ENCODE measurements at places on chromosomes 5 and 9.

DNA sequence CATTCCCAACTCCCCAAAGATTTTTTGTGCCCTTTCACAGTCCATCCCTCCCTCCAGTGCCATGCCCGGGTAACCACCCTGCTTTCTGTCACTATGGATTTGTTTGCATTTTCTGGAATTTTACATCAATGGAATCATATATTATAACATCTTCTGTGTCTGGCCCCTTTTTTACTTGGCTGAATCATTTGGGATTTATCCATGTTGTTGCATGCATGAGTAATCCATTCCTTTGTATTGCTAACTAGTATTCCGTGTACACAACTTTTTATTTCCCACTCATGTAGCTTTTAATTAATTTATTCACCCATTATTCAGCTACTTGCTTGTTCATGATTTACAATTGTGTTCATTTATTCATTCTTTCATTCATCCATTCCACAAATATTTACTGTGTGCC lies 94.1 kb downstream of the FGF18 start:
- H3K4me1 ChIP-seq, result no peaks in the 10 kb centered on the region
- H3K4me3 ChIP-seq, result no peak overlapping the region
- no peak overlapping the region for H3K27ac ChIP-seq
- no peak for DNase-seq

DNA sequence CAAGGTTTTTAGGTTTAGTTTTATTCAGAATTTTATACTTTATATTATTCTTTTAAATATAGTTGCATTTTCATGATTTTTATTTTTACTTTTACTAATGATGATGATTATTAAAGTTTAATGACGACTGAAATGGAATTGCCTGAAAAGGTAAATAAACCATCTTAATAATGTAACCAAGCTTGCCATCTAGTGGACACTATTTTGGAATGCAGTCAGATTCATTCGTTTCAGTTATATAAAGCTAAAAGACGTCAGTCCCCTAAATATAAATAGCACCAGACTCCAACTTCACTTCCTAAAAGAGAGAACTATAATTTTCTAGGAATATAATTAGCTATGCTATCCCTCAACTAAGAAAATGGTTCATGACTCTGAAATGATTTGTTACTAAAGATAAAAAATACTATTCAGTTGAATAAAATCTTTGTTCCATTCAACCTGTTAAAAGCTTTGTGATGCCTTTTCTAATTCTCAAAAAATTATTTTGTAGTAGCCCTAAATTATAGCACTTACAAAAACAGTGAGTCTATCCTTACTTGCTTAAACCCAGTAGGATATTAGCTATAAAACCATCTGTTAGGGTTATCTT lies 19.9 kb downstream of the ABITRAM start:
- H3K27me3 ChIP-seq, result no peaks in the 10 kb centered on the region
- H3K4me1 ChIP-seq, result no peaks in the 10 kb centered on the region
- H3K36me3 ChIP-seq, result no peaks in the 10 kb centered on the region
- H3K27ac ChIP-seq, result no peak overlapping the region
- H3K4me3 ChIP-seq, result no peak overlapping the region
- DNase-seq, result peak; percentile 14

DNA sequence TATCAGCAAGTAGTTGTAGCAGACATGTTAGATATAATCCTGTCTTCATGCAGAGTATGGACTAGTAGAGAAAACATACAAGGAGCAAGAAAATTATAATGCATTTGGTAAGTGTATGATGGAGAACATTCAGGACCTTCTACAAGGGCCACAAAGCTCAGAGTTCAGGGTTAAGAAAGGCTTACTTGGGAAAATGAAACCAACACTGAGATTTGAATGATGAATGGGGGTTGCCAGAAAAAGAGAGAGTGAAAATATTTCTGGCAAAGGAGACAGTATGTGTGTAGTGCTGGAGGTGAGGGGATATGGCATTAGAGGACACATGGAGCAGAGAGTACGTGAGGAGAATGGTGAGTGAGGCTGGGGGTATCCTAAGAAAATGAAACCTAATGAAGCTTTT lies 169.8 kb upstream of the STK32A start:
- no peak overlapping the region for H3K4me3 ChIP-seq
- no peaks in the 10 kb centered on the region for H3K27me3 ChIP-seq
- peaks cover 2% of the 10 kb centered on the region for H3K4me1 ChIP-seq
- H3K27ac ChIP-seq, result no peak overlapping the region
- DNase-seq, result no peak

- DNase-seq, result no peak
- H3K27ac ChIP-seq, result no peak overlapping the region
- peaks cover 2% of the 10 kb centered on the region for H3K27me3 ChIP-seq
- H3K4me3 ChIP-seq, result no peak overlapping the region
- no peaks in the 10 kb centered on the region for H3K4me1 ChIP-seq
Observed at GRCh38 chr5:111427762-111428161, 84.6 kb downstream of the STARD4 start.

DNA sequence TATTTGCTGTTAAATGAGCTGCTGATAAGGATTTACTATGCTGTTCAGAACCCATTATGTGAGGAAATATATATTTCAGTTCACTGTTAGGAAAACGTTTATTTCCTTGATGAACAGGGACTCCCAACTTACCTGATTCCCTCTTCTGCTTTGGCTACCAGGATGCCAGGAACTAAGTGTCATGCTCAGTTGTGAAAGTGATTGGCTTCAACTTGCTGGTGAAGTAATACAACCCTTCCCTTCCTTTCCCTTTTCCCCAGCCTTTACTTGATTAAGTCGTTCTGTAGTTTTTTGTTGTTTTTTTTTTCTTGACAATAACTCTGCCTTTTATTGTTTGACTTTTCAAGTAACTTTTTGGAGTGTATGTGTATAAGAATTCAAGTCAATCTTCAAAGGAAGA lies 309.3 kb downstream of the DOCK8 start:
- H3K27me3 ChIP-seq, result peaks cover 3% of the 10 kb centered on the region
- no peaks in the 10 kb centered on the region for H3K36me3 ChIP-seq
- no peaks in the 10 kb centered on the region for H3K4me1 ChIP-seq
- no peak overlapping the region for H3K27ac ChIP-seq
- no peak overlapping the region for H3K4me3 ChIP-seq

- H3K36me3 ChIP-seq, result no peaks in the 10 kb centered on the region
- H3K27ac ChIP-seq, result no peak overlapping the region
- no peaks in the 10 kb centered on the region for H3K4me1 ChIP-seq
- DNase-seq, result no peak
Observed at GRCh38 chr9:14097215-14097614, 216.7 kb downstream of the NFIB start.

DNA sequence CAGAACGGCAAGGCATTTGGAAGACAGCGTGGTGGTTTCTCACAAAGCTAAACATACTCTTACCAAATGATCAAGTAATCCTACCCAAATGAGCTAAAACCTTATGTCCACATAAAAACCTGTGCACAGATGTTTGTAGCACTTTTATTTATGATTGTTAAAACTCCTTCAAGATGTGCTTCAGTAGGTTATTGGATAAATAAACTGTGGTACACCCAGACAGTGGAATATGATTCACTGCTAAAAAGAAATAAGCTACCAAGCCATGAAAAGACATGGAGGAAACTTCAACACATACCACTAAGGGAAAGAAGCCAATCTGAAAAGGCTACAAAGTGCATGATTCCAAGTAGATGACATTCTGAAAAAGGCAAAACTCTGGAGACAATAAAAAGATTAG lies 94.2 kb downstream of the FOXD1 start:
- H3K4me3 ChIP-seq, result no peak overlapping the region
- H3K36me3 ChIP-seq, result no peaks in the 10 kb centered on the region
- DNase-seq, result no peak
- peaks cover 34% of the 10 kb centered on the region for H3K27me3 ChIP-seq

GRCh38 chr5:122649080-122649479 lies 125.8 kb upstream of the SNX2 start:
- peaks cover 2% of the 10 kb centered on the region for H3K27me3 ChIP-seq
- no peaks in the 10 kb centered on the region for H3K4me1 ChIP-seq
- H3K4me3 ChIP-seq, result no peak overlapping the region
- DNase-seq, result no peak
- H3K36me3 ChIP-seq, result no peaks in the 10 kb centered on the region
